ENCODE measurements at places on chromosomes 16 and 17.

GRCh38 chr16:70749681-70750601 is 51.0 kb downstream of the VAC14 start:
- DNase-seq: no peak

- peak; percentile 92 for DNase-seq
Measured at GRCh38 chr16:1378804-1379303, 27.1 kb downstream of the GNPTG start.

DNA sequence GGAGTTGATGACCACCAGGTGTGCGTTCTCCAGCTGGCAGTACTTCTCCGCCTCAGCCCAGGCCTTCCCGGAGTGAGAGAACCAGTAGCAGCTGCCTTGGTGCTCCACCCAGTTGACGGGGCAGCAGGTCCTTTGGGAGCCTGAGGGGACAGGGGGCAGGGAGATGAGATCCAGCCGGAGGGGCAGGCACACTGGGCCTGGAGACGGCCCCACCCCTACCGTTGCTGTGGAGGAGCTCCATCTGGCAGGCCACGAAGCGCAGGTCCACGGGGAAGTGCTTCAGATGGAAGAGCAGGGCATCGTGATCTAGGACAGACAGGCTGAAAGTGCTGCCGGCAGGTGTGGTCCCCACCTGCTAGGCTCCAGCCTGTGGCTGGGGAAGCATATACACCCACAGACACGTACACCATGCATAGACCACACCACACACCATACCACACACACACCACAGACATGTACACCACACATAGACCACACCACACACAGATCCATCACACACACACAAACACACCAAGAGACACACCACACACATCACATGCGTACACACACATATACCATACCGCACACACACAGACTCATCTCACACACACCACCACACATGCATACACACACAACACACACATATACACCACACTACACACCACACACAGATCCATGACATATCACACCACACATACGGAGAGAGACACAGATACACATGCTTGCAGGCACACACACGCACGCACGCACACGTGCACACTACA is 7.4 kb downstream of the ASGR2 start:
- DNase-seq: no peak

DNA sequence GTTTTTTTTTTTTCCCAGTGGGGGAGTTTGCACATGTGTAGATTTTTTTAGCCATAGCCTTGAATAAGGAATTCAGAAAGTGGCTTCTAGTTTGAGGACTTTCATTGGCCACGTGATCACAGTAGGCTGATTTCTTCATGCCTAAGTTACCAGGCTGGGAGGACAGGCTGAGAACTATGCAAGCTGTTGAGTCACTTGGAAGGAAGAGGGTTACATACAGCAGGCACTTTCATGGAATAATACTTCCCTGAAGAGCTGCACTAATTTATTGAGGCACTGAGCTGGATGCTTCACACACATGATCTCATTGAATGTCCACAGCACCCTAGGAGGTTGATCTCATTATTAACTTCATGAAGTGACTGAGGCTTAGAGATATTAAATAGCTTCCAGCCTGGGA is 22.8 kb downstream of the PRKCB start:
- no peak for DNase-seq

DNA sequence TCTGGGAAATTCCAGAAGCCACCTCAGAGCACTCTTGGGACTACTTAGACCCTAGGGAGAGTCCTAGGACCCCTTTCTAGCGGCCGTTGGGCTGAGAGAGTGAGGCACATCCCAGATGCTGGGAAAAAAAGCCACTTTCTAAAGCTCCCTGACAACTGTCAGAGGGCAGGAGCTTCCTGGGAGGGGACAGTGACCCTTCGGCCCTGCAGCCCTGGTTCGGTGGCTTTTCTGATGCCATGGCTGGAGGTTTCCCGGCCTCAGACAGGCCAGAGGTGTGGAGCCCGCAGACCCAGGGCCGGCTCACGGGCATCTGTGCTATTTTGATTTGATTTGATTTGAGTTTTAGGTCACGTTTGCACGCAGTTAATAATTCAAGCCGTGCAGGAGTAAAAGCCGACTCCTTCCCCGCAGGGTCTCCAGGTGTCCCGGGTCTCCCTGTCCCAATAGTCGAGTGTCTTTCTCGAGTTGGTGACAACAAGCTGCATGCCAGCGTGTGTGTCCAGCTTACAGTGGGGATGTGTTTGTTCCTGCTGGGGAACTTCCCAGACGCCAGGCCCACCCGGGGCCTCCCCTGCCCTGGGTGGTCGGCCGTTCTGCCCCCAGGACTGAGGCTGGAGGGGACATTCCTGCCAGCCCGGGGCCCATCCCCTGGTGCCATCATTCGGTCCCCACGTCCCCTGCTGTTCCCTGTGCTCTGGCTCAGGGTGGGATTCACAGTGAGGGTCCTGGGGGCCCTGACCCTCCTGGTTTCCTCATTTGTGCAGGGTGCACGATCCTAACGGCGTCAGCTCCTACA is 1.0 kb upstream of the CBFA2T3 start:
- DNase-seq: no peak

DNA sequence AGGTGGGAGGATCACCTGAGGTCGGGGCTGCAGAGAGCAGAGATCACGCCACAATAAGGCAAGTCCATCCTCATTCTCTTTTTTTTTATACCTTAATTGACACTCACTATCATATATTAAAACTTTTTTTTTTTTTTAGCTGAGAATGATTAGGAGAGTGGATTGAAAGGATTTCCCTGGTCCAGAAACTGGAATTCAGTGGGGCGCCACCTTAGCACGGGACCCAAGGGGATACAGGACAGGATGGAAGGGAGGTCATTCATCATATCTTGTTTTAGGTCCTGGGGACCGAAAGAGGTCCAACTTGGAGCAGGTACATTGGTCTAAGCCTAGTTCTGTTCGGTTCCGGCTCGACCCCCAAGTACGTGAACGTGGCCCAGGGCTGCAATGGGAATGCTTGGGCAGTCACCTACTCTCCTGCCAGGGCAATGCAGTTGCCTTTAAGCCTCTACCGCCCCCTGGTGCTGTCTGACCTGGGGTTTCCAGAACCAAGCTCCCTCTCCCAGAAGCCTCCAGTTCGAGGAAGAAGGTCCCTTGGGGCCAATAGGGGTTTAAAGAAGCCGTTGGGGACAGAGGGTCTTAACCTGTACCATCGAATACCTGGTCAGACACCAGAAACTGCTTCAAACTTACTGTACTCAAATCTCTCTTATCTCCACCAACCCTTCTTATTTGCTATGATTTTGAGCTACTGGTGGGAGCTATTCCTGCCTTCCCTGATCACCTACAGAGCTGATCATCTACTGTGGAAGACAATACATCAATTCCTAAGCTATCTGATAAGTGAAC is 19.9 kb upstream of the GPATCH8 start:
- peak; percentile 73 for DNase-seq

DNA sequence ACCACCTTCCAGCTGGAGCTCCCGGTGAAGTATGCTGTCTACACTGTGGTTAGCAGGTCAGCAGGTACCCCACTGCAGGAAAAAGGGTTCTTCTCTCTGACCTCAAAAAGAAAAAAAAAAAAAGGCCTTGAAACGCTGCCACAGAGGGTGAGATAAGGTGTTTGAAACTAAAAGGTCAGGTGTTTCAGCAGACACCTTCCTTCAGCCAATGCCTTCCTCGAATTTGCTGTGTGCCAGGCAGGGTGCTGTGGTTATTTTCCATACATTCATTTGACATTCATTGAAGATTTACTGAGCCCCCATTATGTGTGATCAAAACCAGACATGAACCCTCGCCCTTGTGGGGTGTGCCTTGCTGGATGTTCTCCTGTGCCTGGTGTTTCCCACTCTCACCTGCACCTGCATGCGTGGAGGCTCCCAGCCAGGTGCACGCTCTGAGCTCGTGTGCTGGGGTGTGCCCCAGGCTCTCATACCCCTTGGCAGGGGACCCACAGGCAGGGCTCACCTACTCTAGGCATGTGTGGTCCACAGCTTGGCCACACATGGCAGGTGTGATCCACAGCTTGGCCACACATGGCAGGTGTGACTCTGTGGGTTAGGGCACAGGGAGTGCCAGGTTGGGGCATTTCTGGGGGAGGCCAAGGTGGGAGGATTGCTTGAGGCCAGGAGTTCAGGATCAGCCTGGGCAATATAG is 15.8 kb upstream of the ITGAD start:
- no peak for DNase-seq

- DNase-seq: peak; percentile 76
Measured at GRCh38 chr16:381789-382717, at the start of gene PGAP6. Gene PGAP6 (minus strand): TSS chr16:381978. CDS start chr16:381821, 157 bp downstream.

- no peak for DNase-seq
Measured at GRCh38 chr17:57401556-57402488, 145.5 kb downstream of the MSI2 start.

DNA sequence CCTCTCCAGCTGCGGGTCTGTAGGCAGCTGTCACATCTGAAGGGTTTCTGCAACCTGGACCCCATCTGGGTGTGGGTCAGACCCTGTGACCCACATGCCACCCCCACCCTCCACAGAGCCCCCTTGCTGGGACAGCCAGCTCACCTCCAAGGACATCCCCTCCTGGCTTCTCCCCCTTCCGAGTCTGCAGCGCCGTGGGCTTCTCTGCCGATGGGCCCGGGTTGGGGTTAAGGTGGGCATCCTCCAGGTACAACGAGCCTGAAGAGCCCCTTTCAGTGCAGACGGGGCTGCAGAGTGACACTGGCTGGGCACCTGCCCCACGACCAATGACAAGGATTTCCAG is 28.9 kb downstream of the OR1D5 start:
- no peak for DNase-seq

GRCh38 chr16:48481211-48481610 is 96.0 kb upstream of the SIAH1 start:
- no peak for DNase-seq

DNA sequence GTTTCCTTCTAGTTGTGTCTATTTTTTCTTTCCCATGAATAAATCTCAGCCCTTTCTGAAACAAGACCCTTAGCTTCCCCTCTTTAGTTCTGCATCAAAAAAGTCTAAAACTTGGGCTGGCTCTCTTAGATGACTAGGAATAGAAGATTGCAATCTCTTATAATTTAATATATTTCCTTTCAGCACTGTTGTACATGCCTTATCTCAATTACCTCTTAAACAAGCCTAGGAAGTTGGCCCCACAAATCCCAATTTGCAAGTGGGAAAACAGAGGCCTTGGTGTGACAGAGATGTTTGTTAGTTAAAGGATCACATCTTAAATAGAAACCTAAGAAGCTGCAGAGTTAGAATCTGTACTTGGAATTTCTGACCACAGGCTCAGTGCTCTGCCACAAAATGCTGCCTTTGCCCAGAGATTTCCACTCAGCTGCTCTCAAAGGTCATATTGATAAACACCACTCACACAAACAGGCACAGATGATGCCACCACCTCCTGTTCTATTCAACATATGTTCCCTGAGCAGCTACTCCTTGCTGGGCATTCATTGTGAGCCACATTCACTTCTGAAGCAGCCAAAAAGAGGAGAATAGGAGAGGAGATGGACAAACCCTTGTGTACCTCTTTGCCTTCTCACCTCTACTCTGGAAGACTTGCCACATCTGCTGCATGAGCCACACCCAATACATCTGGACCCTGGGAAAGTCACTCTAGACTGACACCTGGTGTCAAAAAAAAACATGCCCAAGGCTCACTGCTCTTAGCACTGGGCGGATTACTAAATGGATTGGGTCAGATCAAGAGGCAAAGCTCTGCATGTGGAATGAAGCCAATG is 5.5 kb downstream of the CCDC182 start:
- DNase-seq: peak; percentile 24

DNA sequence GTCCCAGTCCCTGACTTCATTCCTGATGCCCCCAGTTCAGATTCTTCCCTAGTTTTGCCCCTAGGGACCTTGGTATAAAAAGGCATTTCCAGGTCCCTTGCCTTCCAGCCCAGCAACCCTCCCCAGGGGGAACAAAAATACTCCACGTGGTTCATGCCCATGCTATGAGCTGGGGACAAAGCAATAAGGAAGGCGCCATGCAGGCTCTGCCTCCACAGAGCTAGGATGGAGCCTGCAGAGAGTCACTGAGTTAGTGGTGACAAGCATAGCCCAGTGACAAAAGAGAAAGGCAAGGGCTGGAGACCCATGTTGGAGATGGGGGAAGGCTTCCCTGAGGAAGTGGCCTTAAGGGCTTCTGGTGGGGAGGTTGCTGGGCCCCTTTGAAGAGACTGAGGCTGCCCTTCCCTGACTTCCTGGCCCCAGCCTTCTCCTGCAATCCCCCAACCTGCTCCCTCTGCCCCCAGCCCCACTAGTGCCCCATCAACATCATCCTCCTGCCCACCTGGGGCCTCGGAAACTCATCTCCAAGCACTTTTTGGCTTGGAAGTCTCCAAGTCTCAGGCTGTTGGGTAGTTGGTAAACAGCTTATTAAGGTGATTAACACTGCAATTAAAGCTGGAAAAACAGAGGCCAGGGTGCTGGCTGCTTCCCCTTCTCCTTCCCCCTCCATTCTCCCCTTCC is 9.6 kb downstream of the DLX3 start:
- DNase-seq: no peak

DNA sequence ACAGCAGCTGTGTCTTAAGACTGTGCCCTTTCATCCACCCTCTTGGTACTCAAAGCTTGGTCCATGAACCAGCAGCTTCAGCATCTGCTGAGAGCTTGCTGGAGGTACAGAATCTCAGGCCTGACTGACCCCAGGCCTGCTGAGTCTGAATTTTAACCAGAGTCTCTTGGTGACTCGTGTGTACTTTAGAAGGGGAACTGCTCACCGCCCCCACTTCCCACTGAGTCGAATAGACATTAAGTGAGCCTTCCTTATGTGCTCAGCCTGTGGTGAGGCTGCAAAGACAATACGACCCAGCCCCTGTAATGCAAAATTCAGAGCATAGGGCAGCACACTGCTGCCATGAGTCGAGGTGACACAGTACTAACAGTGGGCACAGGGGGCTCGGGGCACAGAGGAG is 662.8 kb downstream of the WWOX start:
- DNase-seq: peak; percentile 23

- peak; percentile 82 for DNase-seq
Measured at GRCh38 chr16:57781741-57782606, 20.3 kb downstream of the KIFC3 start.

DNA sequence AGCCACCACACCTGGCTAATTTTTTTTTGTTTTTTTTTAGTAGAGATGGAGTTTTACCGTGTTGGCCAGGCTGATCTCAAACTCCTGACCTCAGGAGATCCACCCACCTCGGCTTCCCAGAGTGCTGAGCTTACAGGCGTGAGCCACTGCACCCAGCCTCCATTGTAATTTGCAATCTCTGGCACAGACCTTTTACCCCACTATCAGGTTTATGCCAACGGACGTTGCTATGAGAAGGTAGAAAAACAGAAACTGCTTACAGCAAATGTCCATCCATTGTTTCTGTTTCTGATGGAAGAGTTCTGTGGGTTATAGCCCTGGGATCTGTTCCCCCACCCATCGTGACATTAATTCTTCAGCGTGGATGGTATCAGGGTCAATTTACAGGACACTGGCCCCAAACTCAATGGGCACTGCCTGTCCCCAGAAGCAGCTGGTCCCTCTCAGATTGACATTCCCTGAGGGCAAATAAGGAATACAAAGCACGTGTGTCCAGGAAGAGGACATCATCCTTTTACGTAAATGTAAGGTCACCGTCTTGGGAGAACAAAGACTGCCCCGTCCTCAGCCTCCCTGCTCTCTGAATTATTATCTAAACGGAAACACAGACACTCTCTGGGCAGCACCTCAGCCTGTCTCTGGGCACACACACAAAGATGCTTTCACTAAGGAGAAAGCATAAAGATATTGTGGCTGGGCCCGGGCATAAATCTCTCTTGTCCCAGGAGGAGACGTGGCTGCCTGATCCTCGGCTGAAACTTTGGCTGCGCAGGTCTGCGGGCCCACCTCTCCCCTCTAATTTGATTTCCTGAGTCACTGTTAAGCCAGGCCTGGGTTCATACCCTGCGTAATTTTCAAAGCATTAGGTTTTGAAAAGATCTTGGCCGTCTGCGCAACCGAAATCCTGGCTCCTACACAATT is 5.2 kb downstream of the KCNG4 start:
- DNase-seq: no peak

Data from kidney tubule cell (primary cell).